ENCODE measurements at places on chromosomes 5 and 9. TPM values are rescaled to one million over a fixed set of nuclear protein-coding genes. Genes with fewer than 3 reads are reported as not detected.

TMEM215 gene
- not detected for polyA plus RNA-seq

IL4 gene
- not detected for polyA plus RNA-seq

GRCh38 chr5:29054282-29054681 lies 2015.9 kb upstream of the CDH9 start:
- no peak for DNase-seq

GRCh38 chr9:79799691-79800335 lies 228.0 kb downstream of the TLE4 start:
- DNase-seq = peak; percentile 66

DNA sequence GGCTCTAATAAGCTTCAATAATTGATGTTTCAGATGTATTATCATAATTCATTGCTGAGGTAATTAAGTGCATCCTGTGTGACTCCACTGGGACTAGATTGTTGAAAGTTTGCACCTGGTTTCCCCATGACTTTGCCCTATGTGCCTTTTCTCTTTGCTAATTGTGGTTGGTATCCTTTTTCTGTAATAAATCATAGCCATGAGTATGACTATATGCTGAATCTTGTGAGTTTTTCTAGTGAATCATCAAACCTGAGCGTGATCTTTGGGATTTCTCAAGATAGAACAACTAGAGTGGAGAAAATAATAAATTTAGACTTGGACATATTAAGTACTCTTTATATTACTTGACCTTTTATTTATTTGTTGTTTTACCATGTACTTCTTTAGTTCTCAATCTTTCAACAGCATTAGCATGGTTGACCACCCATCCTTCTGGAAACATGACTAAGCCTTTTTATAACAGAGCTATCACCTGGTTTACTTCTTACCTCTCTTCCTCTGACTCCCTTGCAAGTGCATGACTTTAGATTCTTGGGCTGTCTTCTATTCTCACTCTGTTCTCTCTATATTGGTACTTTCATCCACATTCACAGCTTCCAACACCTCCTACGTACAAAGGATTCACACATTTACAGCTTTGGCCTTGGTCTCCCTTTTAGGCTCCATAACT lies 239.6 kb upstream of the TAS2R1 start:
- DNase-seq = no peak

DNA sequence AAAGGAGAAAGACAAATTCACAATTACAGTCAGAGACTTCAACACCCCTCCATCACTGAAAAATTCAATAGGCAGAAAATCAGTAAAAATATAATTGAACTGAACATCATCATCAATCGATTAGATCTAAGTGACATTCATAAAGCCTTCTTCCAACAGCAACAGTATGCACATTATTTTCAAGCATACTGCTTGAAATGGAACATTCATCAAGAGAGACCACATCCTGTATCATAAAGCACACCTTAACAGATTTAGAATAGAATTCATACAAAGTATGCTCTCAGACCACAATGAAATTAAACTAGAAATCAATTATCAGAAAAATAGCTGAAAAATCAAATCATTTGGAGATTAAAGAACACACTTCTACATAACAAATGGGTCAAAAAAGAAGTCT lies 39.1 kb downstream of the ERMP1 start:
- no peak for DNase-seq

- DNase-seq = no peak
Observed at GRCh38 chr5:134446938-134447337, 35.3 kb upstream of the CDKN2AIPNL start.

- peak; percentile 57 for DNase-seq
Observed at GRCh38 chr9:134344068-134344799, 18.0 kb downstream of the RXRA start.

GRCh38 chr5:9490494-9491097 lies 55.3 kb downstream of the SEMA5A start:
- DNase-seq = no peak

All from heart right ventricle (tissue), 16 donors.